IPS DF 6.9 (cell line): ENCODE measurements at places on chromosomes 1 and 21.
A peak's percentile ranks its signal among the peaks of the same experiment; 100 is the strongest.

GRCh38 chr1:25677193-25677773 is 60.7 kb downstream of the MAN1C1 start:
- no peak for DNase-seq

DNA sequence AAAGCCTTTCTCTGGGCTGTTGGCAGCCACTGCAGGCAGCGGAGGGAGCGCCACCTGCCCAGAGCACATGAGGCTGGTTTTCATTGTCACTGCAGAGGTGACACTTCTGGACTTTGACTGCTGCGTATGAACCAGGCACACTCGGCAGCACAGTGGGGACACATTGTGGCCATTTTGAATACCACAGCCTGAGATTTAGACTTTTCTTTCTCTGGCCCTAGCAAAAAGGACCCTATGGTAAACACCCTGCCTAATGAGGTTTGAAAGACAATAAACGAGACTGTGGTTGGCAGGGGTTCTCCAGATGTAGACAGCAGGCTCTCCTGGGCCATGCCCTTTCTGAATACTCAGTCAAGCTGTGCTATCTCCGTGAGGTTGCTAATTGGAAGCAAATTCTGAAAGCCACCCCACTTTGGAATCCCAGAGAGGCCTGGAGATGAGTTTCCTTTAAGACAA is 12.0 kb upstream of the KCNE2 start:
- peak; percentile 29 for DNase-seq

- DNase-seq = no peak
Measured at GRCh38 chr1:21175324-21175669, 1.4 kb downstream of the EIF4G3 start.

DNA sequence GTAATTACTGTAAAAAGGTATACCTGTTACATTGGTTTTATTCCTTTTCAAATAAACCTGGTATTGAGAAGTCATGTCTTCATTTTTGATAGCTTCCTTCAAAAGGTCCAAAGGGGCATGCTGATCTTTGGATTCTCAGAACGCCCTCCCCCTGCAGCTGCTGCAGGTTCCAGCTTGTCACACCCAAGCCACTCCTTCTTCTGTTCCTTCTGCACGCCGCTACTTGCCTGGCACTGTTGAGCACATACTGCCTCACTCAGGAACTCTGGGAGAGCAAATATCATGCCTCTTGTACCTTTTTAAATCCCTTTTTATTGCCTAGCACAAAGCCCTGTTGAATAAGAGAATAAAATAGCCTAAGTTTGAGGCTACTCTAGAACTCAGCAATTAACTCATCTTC is 136.9 kb downstream of the BARHL2 start:
- no peak for DNase-seq

GRCh38 chr21:28421716-28422524 is 570.8 kb downstream of the LTN1 start:
- no peak for DNase-seq

- DNase-seq = no peak
Measured at GRCh38 chr1:22115286-22115685, 27.6 kb downstream of the WNT4 start.

- no peak for DNase-seq
Measured at GRCh38 chr1:32886004-32886827, at the start of gene HPCA. Gene HPCA (plus strand): TSS chr1:32886491. CDS start chr1:32888899, 2,408 bp downstream.

- DNase-seq = no peak
Measured at GRCh38 chr1:234277161-234277868, 95.9 kb upstream of the COA6 start.

GRCh38 chr1:25977801-25978200 is 20.1 kb downstream of the PAFAH2 start:
- no peak for DNase-seq

DNA sequence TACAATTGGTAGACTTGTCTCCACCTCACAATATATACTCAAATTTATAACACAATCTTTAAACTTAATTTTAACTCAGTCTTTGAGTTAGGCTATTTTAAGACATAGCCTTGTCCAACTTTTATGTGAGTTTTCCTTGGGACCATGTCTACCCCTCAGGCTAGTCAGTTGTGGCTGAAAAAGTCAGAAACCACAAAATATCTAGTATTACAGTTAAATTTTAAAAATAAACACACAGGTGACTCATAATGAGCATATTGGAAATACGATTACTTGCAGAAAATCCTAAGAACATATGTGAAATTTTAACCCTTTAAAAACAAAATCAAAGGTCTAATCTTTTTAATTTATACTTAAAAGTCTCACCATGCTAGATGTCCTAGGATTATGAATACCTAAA is 4.8 kb upstream of the ASB17 start:
- DNase-seq = no peak

DNA sequence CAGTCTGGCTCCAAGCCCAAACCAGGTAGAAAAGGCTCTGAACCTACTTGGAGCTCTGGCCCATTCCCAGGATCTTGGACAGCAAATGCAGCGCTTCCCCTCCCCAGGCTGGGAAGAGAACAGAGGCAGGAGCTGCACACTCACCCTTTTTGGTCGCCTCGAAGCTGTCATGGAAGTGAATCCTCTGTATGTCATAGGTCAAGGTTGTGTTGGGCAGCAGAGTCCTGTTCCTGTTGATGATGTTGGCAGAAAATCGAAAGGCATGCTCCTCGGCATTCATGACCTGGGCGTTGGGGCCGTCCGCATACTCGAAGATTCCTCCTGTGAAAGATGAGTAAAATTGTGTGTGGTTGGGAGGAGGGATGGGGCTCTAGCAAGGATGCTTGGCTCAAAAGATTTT is 143.5 kb downstream of the GRIK3 start:
- DNase-seq = no peak

- no peak for DNase-seq
Measured at GRCh38 chr1:10171995-10172669, 38.2 kb upstream of the KIF1B start.

- no peak for DNase-seq
Measured at GRCh38 chr1:67673468-67674201, 11.4 kb upstream of the GADD45A start.

GRCh38 chr1:79592707-79593106 is 586.2 kb upstream of the ADGRL4 start:
- no peak for DNase-seq

DNA sequence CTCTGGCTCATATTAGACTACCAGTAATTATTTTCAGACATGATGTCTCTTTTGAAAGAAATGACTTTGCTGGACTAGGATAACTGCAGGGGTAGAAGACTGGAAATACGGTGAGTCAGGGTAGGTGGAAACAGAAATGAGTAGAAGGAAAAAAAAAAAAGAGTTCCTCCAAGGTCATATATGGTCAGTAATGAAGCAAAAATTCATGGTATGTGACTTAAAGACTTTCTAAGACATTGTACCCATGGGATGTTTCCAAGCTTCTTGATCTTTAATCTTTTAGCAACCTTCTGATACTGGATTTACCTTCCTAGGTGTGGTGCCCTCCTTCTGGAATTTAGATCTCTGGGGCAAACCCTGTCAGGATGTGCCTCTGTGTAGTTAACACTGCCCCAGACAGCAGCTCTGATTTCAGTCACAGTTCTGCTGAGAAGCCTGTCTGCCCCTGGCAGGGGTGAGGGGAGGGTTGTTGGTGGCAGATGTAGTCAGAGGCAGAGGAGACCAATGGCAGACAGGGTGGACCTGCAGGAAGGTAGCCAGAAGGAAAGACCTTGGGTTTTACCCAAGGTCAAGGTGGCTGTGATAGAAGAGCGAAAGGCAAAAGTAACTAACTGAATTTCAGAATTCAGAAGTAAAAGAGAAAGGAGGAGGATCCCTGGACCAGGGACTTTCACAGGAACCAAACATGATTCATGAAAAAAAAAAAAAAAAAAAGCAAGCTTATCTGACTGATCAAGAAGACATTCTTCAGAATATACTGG is 44.1 kb upstream of the BCL10 start:
- DNase-seq = no peak

GRCh38 chr21:43873673-43874072 is 8.7 kb downstream of the AGPAT3 start:
- no peak for DNase-seq

- DNase-seq = no peak
Measured at GRCh38 chr1:245264226-245264625, 109.4 kb downstream of the KIF26B start.

DNA sequence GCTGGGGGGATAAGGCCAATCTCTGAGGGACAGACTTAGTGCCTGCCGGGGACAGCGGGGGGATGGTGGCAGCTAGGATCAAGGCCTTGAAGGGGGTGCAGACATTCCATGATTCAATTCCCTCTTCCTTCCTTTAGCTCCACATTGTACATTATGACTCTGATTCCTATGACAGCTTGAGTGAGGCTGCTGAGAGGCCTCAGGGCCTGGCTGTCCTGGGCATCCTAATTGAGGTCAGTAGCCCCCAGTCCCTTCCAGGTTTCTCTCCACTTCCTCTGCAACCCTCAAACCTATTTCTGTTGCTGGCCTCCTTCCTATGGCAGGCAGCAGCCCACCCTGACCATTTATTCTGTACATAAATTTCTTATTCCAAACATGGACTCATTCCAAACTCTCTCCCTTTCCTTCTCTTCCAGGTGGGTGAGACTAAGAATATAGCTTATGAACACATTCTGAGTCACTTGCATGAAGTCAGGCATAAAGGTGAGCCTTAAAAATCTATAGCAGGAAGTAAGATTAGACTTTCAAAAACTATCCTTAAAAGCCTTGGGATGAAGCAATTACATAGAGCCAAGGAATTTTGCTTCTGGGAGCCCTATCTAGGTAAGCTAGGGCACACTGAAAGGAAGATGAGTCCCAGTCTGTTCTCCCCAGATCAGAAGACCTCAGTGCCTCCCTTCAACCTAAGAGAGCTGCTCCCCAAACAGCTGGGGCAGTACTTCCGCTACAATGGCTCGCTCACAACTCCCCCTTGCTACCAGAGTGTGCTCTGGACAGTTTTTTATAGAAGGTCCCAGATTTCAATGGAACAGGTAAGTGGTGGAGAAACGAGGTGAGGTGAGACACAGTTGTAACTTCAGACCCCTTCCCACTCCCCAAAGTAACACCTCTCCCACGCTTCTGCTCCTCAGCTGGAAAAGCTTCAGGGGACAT is 5.1 kb downstream of the CA14 start:
- no peak for DNase-seq

DNA sequence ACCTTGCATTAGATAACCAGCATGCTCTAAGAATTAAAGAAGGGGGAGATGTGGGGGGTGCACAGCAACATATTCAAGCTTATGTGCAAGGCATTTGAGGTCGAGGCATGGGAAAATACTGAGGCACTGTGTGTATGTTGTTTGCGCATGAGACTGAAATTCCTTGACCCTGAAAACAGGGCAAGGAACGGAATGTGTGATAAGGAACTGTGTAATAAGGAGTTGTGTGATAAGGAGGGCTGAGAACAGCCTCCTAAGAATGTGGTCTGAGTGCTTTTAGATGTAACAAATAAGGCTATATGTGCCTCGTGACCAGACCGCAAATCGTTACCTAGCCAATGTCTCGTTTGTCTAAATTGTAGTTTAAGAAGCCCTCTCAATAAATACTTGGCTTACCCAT is 26.5 kb upstream of the ITLN1 start:
- no peak for DNase-seq

DNA sequence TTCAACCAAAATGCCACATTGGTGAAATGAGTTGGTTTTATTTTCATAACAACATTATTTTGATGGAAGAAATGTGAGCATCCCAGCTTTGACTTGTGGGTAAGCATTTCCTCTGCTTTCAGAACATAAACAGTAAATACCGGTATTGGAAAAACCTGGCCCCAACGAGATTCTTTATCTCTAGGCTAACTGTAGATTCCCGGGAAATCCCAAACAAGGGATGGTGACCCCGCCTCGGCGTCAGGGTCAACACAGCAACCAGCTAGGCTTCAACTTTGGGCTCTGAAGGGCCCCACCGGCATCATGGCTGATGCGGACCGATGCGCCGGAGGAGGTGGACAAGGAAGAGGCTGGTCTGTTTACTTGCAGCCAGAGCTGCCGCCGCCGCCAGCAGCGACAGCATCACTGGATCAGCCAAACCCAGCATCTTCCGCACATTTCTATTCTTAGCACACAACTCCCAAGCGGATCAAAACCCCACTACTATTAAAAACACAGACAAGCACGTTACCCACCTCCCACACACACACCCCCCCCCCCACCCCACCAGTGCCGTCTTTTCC is 1.1 kb downstream of the AKT3 start:
- no peak for DNase-seq

DNA sequence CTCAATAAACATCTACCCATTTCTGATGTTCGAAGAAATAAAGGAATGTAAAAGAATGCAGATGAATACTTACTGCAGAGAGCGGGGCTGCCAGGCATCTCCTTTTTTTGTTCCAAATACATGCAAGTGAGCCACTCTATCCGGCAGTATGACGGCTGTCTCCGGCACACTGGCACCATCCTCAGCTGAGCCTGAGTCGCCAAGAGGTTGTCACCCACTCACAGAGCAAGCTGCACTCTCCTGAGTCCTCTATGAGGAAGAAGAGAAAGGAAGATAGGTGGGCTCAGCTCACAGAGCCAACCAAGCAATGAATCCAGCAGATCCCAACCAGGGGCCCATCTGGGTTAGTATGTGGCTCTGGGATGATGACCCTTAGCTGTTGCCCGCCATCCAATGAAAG is 65.3 kb downstream of the CD46 start:
- no peak for DNase-seq

- DNase-seq = no peak
Measured at GRCh38 chr1:13450204-13450603, 40.0 kb downstream of the PRAMEF20 start.

DNA sequence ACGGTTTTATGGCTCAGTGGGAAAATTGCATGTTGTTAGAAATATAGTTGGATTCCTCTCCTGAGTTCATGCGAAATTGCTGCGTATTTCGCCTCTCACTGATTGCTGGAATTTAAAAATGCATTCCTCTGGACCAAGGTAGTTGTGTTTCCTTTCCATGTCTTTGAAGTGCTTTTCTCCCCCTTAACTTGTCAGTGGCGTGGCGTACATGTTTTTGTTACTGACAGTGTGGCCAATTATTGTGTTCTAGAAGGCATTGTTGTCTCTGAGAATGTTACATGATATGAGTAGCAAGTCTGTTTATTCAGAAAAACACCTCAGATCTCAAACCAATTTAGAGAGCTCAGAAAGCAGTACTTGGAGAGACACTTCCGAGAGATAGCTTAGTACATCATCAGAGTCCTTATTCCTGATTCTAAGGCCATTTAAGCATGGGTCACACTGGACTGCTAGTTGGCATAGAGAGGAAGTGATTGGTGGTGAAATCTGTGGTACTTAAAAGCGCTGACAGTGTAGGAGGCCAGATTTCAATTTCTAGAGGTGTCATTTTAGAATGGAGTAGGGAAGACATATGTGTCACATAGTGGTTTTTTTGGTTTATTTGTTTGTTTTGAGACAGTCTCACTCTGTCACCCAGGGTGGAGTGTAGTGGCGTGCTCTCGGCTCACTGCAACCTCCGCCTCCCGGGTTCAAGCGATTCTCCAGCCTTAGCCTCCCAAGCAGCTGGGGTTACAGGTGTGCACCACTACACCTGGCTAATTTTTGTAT is 184.4 kb downstream of the RYR2 start:
- no peak for DNase-seq

DNA sequence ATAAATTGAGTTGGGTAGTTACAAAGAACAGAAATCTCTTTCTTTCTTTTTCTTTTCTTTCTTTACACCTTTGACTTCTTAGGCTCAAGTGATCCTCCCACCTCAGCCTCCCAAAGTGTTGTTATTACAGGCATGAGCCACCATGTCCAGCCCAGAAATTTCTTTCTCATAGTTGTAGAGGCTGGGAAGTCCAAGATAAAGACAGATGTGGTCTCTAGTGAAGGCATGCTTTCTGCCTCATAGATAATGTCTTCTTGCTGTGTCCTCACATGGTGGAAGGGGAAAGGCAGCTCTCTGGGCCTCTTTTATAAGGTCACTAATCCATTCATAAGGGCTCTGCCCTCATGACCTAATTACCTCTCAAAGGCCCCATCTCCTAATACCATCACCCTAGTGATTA is 64.0 kb upstream of the DNAJC6 start:
- no peak for DNase-seq
